ENCODE measurements at places on chromosomes 13 and 19.

DNA sequence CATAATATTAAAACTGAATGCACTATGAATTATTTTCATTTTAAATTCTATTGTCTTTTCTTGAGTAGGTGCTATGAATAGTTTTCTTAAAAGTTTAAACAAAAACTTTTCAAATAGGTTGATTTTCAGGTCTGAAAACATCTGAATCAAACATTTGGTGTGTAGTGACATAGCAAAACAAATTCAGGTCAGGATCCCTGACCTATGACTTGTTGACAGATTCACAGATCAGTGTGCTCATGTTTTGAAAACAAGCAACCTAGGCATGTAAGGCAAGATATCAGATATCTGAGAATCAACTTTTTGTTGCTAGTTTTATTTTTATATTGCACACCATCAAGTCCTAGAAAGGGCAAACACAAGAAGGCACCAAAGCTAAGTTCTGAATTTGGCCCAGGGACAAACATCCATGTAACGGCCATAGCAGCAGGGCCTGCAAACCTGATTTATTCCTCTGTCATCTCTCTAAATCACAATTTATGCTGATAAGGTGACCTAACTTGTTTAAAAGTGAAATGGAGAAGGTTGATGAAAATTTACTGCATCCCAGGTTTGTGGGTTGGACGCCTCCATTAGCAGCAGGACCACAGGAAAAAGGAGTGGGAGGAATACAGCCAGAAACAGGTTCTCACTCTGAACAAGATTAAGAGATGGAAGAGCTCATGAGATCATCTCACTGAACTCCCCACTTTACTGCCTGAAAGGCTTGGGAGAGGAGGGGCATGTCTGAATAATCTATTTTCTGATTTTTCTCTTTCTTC is 337.7 kb downstream of the KCNRG start:
- DNase-seq, result no peak

GRCh38 chr13:113972451-113973217 is 1.2 kb downstream of the C13orf46 start:
- DNase-seq, result no peak

DNA sequence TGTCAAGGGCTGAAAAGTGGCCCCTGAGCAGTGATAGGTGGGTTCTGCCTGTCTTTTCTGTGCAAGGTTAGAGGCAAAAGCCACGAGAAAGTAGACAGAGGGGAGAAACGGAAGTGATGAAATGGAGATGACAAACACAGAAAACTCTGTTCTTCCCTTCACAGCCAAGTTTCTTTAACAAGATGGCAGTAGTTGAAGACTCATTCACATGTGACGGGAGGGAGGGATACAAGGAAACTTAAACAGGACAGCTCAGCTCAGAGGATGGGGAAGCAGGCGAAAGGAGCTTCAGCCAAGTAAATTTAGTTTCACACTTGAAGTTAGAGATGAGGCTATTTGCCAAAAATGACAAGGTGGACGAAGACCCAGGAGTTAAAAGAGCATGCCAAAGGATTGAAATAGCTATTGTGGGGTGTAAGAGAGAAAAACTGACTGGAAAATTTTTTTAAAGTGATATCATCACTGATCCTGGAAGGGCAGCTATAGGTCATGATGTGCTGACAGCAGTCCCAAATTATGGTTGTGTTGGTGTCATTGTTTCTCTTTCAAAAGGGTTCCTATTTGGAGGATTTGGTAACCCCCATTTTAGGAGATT is 347.9 kb downstream of the EFNB2 start:
- no peak for DNase-seq

GRCh38 chr13:70905035-70905434 is 796.8 kb upstream of the KLHL1 start:
- no peak for DNase-seq

GRCh38 chr19:28305513-28305912 is 907.4 kb downstream of the UQCRFS1 start:
- DNase-seq, result no peak

DNA sequence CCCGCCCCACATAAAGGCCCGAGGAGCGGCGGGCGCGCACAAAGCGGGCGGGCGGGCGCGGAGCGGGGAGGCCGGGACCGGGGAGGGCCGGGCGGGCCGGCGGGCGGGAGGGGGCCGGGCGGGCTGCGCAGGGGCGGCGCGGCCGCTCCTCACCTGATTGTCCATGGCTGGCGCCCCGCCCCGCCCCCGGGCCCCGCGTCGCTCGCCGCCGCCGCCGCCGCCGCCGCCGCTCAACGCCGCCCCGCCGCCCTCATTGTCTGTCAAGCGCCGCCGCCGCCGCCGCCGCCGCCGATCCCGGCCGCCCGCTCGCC is 200 bp downstream of the MLLT1 start:
- no peak for DNase-seq

DNA sequence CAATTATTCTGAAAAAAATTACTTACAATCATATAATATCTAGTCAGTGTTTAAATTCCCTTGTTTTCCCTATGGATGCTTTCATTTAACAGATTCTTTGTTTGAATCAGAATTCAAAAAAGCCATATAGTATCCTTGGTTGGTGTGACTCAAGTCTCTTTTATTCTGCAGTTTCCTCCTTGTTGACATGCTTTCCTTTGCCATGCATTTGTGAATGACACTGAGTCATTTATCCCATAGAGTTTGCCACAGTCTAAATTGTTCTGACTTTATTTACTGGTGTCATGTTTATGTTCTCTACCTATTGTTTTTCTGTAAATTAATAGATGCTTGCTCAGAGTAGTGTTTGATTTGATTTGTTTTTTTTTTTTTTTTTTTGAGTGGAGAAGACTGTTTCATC is 893.8 kb upstream of the SLC10A2 start:
- DNase-seq, result no peak

DNA sequence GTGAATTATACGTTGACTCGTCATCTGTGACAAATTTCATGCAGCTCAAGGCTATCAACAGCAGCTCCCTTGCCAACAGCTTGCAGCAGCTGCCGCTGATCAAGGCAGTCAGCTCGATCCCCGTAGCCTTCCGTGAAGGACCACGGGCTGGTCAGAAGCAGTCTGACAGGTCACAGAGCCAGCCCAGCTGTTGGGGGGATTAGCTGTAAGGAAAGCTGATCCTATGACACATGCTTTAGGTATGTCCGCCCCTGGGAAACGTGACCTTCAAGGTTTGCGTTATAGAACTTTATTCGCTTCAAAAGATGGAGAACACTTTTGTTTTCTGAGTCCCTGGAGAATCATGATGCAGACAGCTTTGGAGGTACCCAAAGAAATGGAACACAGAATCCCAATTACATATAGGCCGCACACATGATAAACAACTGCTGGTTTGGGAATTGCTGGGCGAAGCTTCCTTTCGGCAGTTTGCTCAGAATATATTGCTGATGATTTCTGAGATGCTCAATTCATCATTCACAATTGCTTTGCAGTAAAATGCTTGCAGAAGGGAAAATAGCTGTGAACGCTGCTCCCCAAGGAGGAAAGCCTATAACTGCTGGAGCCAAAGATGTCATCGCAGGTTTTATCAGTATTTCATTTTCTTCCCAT is 62.6 kb upstream of the USP29 start:
- DNase-seq, result no peak

DNA sequence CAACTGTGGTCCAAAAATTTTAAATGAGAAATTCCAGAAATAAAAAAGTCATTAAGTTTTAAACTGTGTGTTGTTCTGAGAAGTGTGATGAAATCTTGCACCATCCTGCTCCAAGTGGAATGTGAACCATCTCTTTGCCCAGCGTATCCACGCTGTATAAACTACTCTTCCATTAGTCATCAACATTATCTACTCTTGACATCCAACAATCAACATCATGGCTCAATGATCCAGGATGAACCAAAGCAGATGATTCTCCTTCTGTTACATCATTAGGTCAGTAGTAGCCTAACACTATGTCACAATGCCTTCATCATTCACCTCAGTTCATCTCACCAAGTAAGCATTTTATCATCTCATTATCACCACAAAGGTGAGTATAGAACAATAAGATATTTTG is 55.3 kb downstream of the SUCLA2 start:
- DNase-seq, result no peak

- DNase-seq, result no peak
Observed at GRCh38 chr13:33918199-33918932, 100.4 kb downstream of the RFC3 start.

GRCh38 chr19:28980236-28980868 is 232.6 kb downstream of the UQCRFS1 start:
- DNase-seq, result no peak

- no peak for DNase-seq
Observed at GRCh38 chr13:111158136-111158805, 43.2 kb downstream of the ARHGEF7 start.

- no peak for DNase-seq
Observed at GRCh38 chr19:364496-365287, 20.1 kb upstream of the MIER2 start.

DNA sequence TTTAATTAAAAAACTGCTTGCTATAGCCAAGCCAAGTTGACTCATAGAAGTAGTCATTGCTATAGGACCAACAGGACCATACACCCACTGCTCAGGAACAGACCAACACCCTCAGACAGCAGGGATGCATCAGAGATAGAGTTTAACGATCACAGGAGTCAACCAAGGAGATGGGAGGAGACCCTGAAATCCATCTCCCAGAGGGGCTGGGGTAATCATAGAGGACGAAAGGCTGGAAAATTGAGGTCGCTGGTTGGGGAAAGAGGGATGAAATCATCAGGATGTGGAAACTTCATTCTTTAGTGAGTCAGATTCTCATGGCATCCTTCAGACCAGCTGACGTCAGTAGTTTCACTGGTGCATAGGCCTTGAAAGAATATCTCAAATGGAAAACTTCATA is 160.4 kb upstream of the GPC6 start:
- DNase-seq, result no peak
